ENCODE measurements at places on chromosomes 4 and X. TPM values are rescaled to one million over a fixed set of nuclear protein-coding genes. Genes with fewer than 3 reads are reported as not detected.

Gene DCHS2
- total RNA-seq = not detected

Gene CASK
- total RNA-seq = 32.7 TPM

Gene C4orf36
- total RNA-seq = not detected

- no peak for DNase-seq
Measured at GRCh38 chrX:108022491-108023089, 22.3 kb upstream of the VSIG1 start.

DNA sequence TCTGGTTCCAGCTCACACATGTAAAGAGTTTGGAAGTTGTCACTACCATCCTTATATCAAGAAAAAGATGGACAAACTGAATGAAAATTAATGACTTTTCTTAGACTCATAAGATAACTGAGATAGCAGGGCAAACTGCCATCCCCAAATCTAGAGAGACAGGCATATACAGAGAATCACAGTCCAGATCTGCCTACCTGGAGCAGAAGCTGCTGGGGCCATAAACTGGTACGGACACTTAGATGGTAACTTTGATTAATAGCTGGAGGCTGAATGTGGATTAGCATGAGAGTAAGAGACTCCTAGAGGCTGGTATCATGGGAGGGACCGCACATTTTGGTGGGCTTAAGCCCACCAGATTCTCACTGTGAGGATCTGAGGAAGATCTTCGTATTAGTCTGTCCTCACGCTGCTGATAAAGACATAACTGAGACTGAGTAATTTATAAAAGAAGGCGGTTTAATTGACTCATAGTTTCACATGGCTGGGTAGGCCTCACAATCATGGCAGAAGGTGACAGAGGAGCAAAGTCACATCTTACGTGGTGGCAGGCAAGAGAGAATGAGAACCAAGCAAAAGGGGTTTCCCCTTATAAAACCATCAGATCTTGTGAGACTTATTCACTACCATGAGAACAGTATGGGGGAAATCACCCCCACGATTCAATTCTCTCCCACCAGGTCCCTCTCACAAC, 10.8 kb upstream of the POLA1 start:
- peak; percentile 18 for DNase-seq

Gene ANXA5
- total RNA-seq = 234 TPM

GRCh38 chr4:186021461-186022167, 47.3 kb upstream of the TLR3 start:
- DNase-seq = no peak

DNA sequence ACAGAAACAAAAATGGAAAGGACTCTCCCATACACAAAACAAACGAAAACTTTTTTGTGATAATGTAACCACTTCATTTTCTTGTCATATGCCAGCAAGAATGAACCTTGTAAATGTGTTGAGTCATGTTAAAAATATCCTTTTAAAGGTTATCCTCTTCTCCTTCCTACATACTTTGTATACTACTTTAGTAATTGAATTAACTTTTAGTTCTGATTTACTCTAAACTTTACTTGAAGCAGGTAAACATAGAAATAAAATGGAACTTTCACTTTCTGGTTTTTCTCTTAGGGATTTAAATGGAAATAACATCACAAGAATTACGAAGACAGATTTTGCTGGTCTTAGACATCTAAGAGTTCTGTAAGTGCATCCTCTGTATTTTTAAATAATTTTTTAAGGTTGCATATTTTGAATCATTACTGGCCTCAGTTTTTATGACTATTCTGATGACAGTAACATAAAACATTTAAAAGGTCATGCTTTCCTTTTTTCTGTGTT, 4.7 kb downstream of the SLIT2 start:
- DNase-seq = no peak

- DNase-seq = no peak
Measured at GRCh38 chrX:123140454-123140853, 43.6 kb upstream of the GRIA3 start.

GRCh38 chr4:78777576-78777940, 1.4 kb downstream of the BMP2K start:
- no peak for DNase-seq

GRCh38 chrX:39158801-39159657, 357.8 kb downstream of the MID1IP1 start:
- no peak for DNase-seq

- no peak for DNase-seq
Measured at GRCh38 chrX:22538580-22538979, 265.9 kb downstream of the CBLL2 start.

Gene OPN1MW3
- total RNA-seq = not detected

GRCh38 chrX:87900320-87900908, 382.8 kb downstream of the KLHL4 start:
- DNase-seq = no peak

DNA sequence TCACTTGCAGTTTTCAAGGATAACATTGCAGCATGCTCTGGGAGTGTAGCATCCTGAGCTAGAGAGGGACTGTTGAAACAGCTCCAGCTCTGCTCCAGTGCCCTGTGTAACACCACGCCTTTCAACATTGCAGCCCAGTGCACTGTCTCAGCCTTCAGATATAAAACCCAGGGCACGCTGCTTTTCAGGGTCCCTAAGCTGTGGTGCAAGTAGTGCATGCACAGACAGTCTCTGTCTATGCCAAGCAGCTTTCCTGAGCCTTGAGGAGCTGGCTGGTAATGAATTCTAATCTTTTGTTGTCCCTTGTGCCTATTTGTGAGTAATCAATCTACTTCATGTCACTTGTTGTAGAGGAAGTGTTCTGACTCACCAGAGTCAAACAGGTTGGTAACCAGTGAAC, 897.0 kb downstream of the ARAP2 start:
- no peak for DNase-seq

Gene PNMA5
- total RNA-seq = 0.33 TPM

GRCh38 chr4:11704186-11704830, 275.6 kb upstream of the HS3ST1 start:
- no peak for DNase-seq

GRCh38 chr4:82696117-82696860, 102.3 kb downstream of the SCD5 start:
- no peak for DNase-seq

GRCh38 chr4:182494103-182494502, 250.9 kb downstream of the TENM3 start:
- no peak for DNase-seq

GRCh38 chr4:142284402-142285221, 561.5 kb downstream of the INPP4B start:
- no peak for DNase-seq

DNA sequence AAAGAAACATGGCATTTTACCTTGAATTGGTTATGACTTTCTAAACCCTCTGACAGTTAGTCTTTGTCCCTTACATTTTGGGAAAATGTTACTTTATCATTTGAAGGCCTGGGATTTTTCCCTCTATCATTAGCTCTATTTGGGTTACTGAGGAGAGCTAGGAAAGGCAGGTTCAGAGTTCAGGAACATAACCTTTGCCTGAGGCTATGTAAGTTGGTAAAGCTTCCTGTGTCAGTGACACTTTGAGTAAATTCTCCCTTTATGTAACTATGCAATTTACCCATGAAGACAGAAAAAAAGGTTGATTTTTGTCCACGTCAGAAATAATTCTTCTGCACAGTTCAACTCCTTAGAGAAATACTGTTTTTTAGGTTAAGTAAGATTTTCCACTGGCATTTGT, 171.8 kb upstream of the NRK start:
- no peak for DNase-seq

GRCh38 chr4:180465364-180465763, 1777.8 kb upstream of the TENM3 start:
- DNase-seq = no peak

DNA sequence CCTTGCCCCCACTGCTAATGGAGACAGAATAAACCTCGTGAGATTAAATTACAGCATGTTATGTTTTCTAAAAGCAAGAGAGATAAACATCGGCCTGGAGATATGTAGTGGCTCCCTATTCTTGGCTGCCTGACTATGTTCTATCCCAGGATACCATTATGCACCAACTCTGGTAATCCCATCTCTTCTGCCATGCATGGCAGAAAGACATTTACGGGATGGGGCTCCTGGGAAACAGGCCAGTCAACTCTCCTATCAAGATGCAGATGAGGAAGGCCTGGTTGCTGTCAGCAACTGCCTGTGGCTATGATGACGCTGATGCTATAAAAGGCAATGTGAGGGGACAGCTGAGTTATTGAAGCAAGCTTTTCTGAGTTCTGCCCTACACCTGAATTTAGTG, 166.2 kb upstream of the VCX3A start:
- no peak for DNase-seq

GRCh38 chr4:109816082-109816442, 500 bp downstream of the GAR1 start:
- peak; percentile 71 for DNase-seq

GRCh38 chrX:135434258-135435138, 12.8 kb downstream of the SMIM10L2A start:
- DNase-seq = no peak

DNA sequence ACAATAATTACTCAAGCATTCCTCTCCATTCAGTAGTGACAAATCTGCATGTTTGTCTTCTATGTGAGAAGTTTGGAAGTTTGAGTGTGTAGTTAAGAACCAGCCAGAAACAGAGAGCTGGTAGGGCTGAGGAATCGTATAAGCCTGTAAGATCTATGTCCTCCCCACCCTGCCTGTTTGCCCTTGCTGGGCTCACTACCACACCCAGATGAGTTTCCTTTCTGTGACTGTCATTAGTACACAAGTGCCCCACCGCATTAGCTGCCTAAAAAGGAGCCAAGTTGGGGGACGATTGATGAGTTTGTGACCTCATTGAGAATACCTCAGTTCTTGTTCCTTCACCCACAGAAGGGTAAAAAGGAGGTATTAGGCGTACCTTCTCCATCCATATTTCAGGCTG, 28.3 kb downstream of the DOCK11 start:
- DNase-seq = peak; percentile 64

GRCh38 chr4:72886602-72887001, 182.9 kb downstream of the COX18 start:
- DNase-seq = no peak

DNA sequence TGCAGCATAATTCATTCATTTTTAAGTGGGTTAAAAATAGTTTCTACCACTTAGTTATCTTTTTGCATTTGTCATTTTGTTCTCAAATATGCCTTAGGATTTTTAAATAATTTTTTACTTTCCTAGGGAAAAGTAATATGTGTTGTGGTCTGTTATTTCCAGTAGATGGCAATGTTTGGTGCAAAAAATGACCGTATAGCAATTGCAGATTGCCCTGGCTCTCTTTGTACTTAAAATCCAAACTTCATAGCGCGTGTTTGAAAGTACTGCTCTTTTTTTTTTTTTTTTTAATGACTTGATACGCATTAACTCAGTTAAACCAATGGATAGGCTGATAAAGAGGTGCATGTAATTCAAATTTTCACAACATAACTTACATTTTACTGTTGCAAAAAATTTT, 74.4 kb upstream of the RBMX start:
- no peak for DNase-seq

DNA sequence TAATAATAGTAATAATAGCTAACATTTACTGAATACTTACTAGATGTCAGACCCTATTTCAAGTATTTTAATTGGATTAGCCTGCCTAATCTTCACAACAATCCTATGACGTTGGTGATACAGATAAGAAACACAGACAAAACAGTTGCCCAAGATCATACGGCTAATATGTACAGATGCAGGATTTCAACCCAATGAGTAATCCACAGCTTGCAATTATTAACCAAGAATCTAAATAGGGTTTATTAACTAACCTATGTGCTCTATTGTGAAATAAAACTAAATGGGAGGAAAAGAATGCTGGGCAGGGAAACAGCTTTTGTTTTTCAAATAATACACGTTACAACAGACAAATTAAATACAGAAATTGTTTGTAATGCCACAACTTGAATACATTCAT, 23.4 kb downstream of the FBXO8 start:
- DNase-seq = no peak

GRCh38 chr4:150962245-150962644, 52.8 kb downstream of the LRBA start:
- DNase-seq = no peak

Gene ASB5
- not detected for total RNA-seq

Gene CYLC1
- not detected for total RNA-seq

GRCh38 chr4:173057901-173058300, 110.7 kb upstream of the GALNT7 start:
- DNase-seq = no peak

Gene NAT8L
- 0.10 TPM for total RNA-seq
